Hematopoietic multipotent progenitor cell (in vitro differentiated cells): ENCODE measurements at places on chromosomes 2 and 18. TPM values are rescaled to one million over a fixed set of nuclear protein-coding genes. Genes with fewer than 3 reads are reported as not detected.

- DNase-seq, result no peak
Observed at GRCh38 chr2:241768850-241769249, 7.8 kb upstream of the GAL3ST2 start.

DNA sequence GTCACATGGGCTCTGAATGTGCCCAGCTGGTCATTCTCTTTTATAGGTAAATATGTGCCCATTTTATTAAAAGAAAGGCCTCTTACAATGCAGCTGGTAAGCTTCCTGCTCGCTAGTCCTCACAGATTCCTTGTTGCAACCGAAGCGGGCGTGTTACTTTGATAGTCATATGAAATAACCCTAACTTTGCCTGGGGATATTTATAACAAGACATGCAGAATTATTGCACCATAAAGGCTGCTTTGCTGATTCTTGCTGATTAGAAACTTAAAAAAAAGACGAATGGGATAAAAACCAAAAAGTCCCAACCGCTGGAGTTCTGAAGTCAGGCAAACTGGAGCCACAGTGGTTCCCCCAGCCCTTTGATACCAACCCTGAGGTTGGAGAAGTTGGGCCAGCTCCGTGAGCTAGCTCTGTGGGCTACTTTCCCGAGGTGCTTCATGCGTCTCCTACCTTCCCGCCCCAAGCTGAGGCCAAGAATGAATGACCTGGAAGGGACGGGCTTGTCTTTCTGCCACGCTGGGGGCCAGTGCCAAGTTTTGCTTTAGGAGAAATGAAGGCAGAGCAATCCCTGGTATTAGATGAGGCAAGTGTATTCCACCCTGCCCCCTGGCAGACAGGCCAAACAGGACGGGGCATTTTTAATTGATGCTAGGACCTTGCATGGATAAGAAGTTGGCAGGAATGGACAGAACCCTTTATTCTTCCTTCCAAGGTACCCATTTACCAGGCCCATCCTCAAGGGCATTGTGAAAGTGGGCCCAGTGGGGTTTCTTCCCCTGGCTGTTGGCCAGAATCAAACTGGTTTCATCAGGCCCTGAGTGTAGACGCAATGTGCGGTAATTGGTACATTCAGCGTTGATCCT, 140.4 kb downstream of the KCTD1 start:
- no peak for DNase-seq

GRCh38 chr2:230823264-230823964, 41.3 kb upstream of the ITM2C start:
- no peak for DNase-seq

- DNase-seq, result no peak
Observed at GRCh38 chr18:32610176-32610575, 139.5 kb upstream of the GAREM1 start.

- DNase-seq, result no peak
Observed at GRCh38 chr2:82485701-82486100, 1973.4 kb downstream of the SUCLG1 start.

DNA sequence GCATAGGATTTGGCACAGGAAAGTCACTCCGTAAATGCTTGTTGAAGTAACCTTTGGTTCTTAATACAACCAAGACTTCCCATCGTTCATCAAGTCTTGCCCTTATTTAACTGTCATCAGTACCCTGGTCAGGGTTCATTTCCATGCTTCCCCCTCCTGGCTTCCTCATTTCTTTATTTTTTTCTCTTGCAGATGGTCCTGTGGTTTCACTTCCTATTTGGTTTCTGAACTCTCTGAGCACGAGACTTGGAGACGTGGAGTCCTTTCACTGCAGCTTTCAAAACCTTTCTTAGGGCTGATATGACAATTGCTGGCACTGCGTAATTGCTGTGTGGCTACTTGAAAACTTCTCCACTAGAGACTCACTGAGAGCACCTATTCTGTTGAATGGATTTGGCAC, 59.9 kb upstream of the PID1 start:
- DNase-seq, result peak; percentile 66

Gene POU3F3
- not detected for total RNA-seq

DNA sequence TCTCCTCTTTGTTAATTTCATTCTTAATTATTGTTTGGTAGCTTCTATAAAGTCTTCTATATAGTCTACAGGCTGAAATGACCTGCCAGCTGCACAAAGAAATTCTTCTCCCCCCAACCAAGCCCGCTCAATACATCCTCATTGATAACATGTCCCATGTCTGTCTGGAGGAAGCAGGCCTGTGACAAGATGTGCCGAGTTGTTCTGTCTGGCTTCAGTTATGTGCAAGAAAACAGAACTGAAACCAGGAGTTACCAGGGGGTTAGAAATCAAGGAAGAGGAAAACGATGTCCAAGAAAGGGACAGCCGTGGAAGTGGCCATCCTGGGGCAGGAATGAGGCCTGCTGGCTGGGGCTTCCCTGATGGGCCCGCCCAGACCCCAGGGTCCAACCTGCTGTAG, 57.6 kb downstream of the MTCL1 start:
- DNase-seq, result no peak

Gene BOLL
- not detected for total RNA-seq

- no peak for DNase-seq
Observed at GRCh38 chr18:44568986-44569385, 111.7 kb upstream of the SETBP1 start.

- DNase-seq, result no peak
Observed at GRCh38 chr2:84880395-84880644, 564 bp downstream of the TRABD2A start.

- DNase-seq, result peak; percentile 88
Observed at GRCh38 chr18:23487738-23488570, 15.4 kb upstream of the RMC1 start.

Gene OSBPL1A
- total RNA-seq, result 14.8 TPM

DNA sequence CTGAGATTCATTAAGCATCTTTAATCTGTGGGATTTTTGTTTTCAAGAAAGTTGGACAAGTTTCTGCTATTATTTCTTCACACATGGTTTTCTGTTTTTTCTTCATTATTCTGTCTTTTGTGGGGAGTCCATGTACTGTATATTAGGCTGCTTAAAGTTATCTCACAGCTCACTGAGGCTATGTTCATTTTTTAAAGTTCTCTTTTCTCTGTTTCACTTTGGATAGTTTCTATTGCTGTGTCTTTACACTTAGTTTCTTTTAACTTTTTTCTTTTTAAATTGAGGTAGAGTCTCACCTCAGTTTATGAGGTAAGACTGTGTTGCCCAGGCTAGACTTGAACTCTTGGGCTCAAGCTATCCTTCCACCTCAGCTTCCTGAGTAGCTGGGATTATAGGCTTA, 8.6 kb downstream of the OSBPL6 start:
- no peak for DNase-seq

Gene TMEM17
- 2.4 TPM for total RNA-seq

DNA sequence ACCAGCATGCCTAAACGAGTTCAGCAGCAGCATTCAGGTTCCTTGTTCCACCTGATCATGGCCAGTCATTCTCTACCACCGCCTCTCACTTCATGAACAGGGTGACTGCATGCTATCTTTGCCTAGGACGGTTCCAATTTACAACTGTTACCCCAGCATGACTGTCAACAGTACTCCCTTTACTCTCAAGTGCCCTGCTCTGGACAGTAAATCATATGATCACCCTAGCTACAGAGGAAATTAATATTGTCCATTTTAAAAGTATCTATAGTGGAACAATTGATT, 25.7 kb downstream of the MGAT4A start:
- no peak for DNase-seq

Gene MEP1B
- not detected for total RNA-seq

- no peak for DNase-seq
Observed at GRCh38 chr18:65808759-65809158, 57.9 kb downstream of the CDH7 start.

- no peak for DNase-seq
Observed at GRCh38 chr2:57869758-57870344, 176.8 kb upstream of the VRK2 start.

GRCh38 chr2:10835052-10835970, 22.7 kb upstream of the PDIA6 start:
- DNase-seq, result peak; percentile 65

- no peak for DNase-seq
Observed at GRCh38 chr2:241796209-241796608, 12.8 kb upstream of the NEU4 start.

DNA sequence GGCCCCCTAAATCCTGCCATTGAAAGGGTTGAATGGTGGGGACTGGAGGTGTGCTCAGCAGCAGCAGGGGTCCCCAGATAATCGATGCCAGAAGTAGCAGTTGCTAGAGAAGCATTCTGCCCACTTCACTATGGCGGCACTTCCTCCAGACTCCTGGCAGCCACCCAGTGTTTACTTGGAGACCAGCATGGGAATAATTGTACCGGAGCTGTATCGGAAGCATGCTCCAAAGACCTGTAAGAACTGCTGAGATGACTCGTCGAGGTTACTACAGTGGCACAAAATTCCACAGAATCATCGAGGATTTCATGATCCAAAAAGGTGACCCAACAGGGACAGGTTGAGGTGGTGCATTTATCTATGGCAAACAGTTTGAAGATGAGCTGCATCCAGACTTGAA, 11.0 kb upstream of the GAREM2 start:
- DNase-seq, result no peak

DNA sequence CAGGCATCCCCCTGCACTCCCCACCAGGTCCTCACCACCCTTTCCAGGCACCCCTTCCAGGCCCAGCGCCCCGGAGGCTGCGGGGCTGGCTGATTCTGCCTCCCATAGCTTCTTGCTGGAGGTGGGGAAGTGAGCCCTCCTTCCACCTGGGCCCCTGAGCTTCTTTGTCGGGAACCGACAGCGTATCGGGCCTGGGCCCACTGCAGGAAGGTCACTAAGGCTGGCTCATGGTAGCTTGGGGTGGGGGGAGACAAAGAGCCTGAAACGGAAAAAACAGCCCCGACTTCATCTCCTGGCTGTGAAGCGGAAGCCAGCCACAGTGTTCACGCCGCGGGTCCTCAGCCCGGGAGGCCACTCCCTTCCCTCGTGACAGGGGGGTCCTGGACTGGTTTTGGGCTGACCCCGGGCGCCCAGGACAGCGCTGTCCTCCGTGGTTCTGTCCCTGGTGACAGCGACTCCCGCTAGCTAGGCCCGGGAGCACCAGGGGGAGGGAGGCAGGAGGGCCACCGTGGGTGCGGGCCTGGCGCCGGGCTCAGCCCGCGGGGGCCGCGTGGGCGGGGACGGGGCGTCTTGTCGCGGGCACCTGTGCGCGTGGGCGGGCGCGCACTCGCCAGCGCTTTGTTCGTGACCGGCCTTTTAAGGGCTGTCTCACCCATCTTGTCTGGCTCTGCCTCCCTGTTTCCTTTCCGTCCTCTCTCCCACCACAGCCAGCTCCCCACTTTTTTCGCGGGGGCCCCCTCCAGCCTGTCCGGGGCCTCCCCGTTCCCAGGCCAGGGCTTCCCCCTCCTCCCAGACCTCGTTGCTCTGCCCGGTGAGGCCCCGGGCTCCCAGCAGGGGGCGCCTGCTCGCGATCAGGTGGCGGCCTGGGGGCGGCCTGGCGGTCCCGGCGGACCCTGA, 64.9 kb downstream of the DNMT3A start:
- peak; percentile 53 for DNase-seq

Gene C2orf66
- 0.27 TPM for total RNA-seq

DNA sequence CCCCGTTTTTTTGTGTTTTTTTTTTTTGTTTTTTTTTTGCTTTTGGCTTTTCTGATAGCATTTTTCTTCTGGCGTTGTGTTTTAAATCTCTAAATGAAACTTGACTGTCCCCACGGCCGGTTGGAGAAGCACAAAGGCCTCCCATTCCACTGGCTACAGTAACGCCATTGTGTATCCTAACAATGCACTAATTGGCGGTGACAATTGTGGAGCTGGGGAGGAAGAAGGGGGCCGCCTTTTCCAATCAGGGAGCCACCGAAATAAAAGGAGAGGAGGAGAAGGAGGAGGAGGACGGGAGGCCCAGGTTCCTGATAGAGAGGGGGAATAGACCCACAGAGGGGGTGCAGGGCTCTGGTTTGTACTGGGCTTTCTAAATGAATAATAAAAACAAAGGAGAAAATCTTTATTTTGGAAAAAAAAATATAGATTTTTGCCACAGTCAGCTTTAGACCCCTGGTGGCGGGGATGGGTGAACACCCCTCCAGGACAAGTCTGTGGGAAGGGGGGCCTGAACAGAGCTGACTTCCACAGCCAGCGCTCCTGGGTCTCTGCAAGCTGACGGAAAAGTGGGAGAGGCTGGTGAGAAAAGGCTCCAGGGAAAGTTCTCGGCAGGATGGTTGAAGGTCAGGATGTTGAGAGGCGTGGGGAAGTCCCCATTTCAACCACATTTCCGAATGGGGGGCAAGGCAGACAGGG, 43.7 kb upstream of the FZD5 start:
- DNase-seq, result no peak

Gene TPGS2
- 86.7 TPM for total RNA-seq

GRCh38 chr2:63888490-63889402, 47.0 kb downstream of the UGP2 start:
- DNase-seq, result peak; percentile 73

Gene FBXO48
- 0.27 TPM for total RNA-seq

GRCh38 chr2:237996021-237996593, 29.3 kb downstream of the UBE2F start:
- DNase-seq, result no peak

DNA sequence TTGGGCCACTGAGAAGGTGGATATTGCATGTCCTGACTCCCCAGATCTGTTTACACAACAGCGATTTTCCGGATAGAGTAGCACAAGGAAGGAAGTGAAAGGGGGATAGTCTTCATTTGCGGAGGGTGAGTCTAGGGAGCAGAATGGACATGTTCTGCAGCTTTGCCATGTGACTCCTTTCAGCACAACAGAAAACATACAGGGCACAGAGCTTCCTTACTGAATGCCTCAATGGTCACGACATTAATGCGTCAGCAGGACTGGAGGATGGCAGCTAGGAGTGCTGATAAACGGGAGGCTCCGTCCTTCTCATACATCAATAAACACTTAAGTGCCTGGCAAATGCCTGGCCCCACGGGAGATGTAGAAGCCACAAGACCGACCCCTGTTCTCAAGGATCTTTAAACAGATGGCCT, 163.0 kb downstream of the FAM210A start:
- DNase-seq, result no peak

DNA sequence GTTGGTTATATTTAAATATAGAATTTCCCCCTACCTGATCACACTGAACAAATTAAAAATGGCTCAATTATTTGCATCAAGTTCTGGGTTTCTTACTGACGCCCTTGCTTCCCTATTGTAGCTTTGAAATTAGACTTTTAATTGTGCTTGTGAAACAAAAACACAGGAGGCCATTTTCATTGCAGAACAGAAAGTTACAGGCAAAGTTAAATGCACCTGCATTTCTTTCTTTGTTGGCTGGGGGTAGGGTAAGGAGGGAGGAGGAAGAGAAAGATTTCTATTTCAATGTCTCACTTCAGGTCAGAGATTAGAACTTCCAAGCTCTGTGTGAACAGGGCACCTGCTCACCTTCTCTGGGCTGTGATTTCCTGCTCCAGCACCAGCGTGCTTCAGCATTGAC, 199.6 kb downstream of the BCL11A start:
- no peak for DNase-seq

- no peak for DNase-seq
Observed at GRCh38 chr2:40584432-40584831, 132.5 kb upstream of the SLC8A1 start.

Gene CCDC85A
- total RNA-seq, result 0.27 TPM

Gene ME2
- 28.8 TPM for total RNA-seq

Gene RGPD3
- total RNA-seq, result 0.27 TPM

Gene SERPINB4
- not detected for total RNA-seq
